ENCODE measurements at places on chromosomes 3 and 15.

DNA sequence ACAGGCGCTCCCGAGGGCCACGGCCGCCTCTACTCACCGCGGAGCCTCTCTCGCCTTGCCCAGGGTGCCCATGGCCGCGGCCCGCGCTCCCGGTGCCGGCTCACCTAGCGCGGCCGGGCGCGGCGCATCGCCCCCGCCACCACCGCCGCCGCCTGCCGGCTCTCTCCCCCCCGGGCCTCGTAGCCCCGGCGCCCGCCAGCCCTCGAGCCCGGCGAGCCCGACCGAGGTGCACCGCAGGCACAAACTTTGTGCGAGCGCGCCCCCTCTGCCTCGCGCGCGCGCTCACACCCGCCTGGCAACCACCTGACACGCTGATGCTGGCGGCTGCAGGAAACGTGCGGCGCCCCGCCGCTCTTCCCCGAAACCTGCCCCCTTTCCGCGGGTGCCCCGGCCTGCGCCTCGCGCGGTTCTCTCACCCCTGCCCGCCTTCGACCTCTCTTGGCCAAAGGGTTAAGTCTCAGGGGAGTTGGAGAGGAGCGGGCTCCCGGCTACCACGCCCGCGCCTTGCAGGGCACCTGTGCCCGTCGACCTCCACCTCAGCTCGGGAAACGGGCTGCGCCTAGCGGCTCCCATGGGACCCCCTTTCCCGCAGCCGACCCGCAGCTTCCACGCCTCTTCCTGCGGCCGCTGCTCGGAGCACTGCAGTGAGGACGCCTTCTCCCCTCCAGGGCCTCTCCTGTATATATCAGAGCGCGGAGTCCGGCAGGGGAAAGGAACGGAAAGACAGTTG, at the start of gene RASGRP1:
Gene RASGRP1, minus strand, starts transcription at position 258 of the 730 bp plus-strand sequence. Its CDS starts 186 bp downstream, at position 72.
- DNase-seq: peak; percentile 69

GRCh38 chr3:188906236-188906635, 265.5 kb upstream of the TPRG1 start:
- DNase-seq: no peak

DNA sequence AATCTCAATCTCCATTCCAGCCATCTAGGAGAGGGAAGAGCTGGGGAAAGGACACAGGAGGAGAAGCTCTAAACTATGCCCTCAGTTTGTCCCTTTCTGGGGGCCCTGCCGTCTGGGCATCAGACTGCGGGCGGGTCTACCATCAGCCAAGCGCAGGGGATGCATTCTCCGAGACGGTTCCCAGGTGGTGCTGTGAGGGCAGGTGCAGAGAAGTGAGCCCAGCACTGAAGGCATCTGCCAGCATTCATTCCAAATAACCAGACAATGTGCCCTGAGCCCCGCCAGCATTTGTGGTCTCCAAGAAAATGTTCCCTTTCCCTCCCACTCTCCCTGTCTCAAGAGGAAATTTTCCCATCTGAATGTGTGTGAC, 265.7 kb downstream of the XXYLT1 start:
- no peak for DNase-seq

DNA sequence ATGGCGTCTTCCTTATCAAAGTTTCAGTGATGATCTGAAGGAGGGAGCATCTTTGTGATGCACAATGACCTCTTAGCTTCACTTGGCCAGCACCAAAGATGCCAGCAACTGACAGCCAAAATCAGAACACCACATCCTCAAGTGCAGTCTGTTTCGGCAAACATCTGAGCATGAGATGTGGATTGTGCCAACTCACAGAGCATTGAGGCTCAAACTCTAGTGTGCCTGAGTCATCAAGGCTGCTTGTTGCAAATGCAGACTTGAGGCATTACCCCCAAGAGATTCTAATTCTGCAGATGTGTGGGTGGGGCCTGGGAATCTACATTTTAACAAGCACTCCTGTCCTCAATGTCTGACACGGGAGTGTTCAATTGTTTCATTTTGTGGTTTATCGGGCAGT, 35.8 kb downstream of the ABHD5 start:
- DNase-seq: no peak

DNA sequence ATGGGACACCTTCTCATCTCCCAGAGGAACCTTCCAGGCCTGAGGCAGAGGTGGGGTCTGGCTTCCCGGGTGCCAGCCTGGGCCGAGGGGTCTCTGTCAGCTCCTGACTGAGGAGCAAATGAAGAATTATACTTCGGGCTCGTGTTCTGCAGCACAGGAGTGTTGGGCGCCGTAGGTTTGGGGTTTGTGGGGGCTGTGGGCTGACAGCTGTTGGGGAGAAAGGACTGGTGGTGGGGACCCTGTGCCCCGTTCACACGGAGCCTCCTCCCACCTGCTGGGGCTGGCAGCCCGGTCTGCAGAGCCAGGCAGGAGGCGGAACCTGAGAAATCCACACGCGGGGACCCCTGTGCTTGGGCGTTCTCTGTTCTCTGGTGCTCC, 59.7 kb downstream of the ADAMTS7 start:
- DNase-seq: no peak

GRCh38 chr3:133137042-133137996, 99.1 kb downstream of the TMEM108 start:
- no peak for DNase-seq

DNA sequence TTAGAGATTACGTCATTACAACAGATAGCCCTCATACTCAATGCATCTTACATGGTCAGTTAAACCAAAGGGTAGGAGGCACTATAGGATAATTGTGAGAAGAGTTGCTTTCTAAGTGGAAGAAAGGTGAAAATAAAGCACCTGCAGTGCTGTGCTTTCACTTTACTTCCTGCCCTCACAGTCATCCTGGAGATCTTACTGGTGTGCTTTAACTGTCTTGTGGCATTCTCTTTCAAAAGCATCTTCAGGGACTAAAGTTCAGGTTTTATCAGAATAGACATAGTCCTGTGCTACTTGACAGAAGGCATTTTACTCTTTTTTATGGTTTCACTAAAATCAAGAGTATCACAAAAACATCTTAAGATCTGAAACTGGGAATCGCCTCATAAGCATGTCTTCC, 286.6 kb downstream of the ZBTB20 start:
- DNase-seq: no peak

GRCh38 chr15:64530472-64530871, 70.1 kb downstream of the ZNF609 start:
- DNase-seq: no peak

DNA sequence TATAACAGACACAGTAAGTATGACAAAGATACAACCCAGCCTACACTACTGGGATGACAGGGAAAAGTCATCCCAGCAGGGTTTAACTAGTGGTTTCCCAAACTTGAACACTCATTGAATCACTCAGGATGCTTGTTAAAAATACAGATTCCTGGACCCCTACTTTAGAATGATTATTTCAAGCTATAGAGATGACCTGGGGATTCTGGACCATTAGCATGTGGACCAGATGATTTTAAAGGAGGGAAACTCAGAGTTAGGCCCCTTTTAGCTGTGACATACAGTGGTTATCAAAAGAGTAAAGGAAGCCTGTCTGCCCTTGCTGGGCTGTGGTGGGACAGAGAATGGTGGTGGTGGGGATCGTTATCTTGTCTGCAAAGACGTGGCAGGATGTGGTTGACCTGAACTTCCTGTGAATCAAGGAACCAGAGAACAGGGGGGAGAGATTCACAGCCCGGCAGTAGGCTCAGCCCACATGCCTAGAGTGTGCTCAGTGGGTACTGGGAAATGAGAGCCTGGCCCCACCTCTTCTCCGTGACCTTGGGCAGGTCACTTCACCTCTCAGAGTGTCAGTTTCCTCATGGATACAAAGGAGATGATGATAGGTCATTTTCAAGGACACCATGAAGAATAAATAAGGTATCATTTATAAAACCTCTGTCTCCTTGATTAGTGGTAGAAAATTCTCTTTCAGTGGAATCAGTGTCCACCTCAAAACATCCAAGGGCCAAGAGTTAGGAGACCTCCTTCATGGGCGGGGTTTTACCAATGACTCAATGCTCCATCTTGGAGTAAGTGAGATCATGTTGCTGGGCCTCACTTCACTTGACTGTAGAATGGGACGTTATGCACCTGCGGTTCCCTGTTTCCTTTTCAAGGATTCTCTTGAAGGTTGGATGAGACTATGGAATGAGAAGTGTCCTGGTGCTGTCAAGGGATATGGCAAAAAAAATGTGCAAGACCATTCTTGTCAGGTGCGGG, 306.5 kb downstream of the RPLP1 start:
- no peak for DNase-seq

DNA sequence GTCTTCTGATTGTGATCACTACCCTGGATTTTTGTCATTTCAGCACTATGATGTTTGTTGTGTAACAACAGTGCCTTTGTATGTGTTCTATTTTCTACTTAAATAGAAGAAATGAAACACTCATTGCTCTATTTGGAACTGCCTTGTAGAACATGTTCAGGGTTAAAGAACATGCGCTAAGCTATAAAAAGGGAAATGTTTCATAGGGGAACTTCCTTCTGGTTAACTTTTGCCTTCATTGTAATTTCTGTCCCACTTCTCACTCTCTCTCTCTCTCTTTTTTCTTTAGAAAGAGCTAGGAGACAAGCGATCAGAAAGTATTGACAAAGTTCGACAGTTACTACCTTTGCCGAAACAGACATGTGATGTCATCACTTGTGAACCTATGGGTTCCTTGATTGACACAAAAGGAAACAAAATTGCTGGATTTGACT, at the start of gene P2RY12:
Gene P2RY12, minus strand, starts transcription at position 13 of the 434 bp plus-strand sequence. CDS start 45,908 bp downstream, outside the sequence.
- no peak for DNase-seq

All from NCI-H1417 (cell line).